Thyroid gland (tissue), 4 donors: ENCODE measurements at places on chromosomes 5 and 9. TPM values are rescaled to one million over a fixed set of nuclear protein-coding genes. Genes with fewer than 3 reads are reported as not detected.

The CLIC3 gene
- 296 TPM for total RNA-seq

The PTGS1 gene
- 2.3 TPM for total RNA-seq

The CDX1 gene
- total RNA-seq = not detected

The FAM151B gene
- total RNA-seq = 8.1 TPM

The PCDHA10 gene
- total RNA-seq = 7.5 TPM

The TNC gene
- total RNA-seq = 7.5 TPM

The EMB gene
- total RNA-seq = 54.8 TPM

The DBH gene
- total RNA-seq = 0.11 TPM

The SOX30 gene
- total RNA-seq = not detected

The FRMD3 gene
- 17.4 TPM for total RNA-seq

The LRRTM2 gene
- total RNA-seq = 1.0 TPM

The SLC36A2 gene
- not detected for total RNA-seq

DNA sequence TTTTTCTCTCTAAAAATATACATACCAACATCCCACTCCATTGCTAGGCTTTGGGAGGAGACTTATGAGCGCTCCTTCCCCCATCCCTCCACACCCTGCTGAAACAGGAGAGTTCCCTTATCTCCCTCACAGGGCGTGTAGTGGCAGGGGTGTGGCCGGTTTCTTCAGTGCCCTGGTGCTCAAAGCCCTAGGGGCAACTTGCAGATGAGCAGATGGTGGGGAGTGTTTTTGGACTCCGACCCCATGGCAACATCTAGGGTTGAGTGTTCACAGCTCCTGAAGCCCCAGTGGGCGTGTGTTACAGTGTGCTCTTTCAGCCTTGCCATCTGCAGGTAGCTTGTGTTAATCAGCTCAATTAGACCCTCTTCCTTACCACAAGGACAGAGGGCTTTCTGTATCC lies 409.5 kb downstream of the MAT2B start:
- no peaks in the 10 kb centered on the region for H3K4me1 ChIP-seq
- no peak overlapping the region for H3K4me3 ChIP-seq

DNA sequence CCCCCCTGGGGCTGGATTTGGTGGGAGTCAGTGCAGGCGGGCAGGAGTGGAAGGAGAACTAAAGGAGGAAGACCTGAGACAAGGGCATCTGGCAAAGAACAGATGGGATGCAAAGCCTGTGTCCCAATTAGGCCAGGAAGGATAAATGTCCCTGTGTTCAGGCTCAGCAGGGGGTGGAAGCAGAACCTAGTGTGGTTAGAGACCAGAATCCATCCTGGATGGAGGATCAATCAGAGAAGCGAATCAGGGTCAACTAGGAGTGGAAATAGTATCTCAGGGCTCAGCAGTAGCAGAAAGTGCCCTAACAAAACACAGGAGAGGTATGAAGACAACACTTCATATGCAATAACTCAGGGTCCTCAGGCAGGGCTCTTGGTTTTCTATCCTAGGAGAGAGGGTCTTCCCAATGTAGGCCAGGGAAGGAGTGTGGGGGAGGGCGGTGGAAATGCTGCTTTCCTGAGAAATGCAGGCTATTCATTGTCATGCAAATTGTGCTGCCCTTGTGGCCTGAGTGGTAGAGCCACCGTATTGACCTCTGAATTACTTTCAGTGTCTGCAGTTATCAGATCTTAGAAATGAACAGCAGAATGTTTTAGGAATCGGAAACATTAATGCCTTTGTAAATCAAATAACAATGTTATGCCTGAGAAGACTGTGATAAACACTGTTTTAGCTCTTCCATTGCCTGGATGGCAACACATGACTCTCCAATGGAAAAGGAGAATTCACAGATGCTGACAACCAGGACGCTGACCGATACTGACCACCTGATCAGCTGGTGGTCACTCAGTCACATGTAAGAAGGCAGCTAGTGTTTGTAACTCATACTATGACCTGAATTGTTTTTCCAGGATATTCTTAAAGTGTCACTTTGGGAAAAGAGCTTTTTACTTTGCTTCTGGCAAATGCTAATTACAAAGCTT lies 323.6 kb downstream of the SEMA5A start:
- H3K27ac ChIP-seq = no peak overlapping the region
- no peaks in the 10 kb centered on the region for H3K36me3 ChIP-seq
- no peaks in the 10 kb centered on the region for H3K4me1 ChIP-seq
- no peak overlapping the region for H3K4me3 ChIP-seq

- H3K36me3 ChIP-seq = no peaks in the 10 kb centered on the region
- H3K4me1 ChIP-seq = no peaks in the 10 kb centered on the region
- H3K4me3 ChIP-seq = no peak overlapping the region
- no peak for DNase-seq
- no peaks in the 10 kb centered on the region for H3K27me3 ChIP-seq
- no peak overlapping the region for H3K27ac ChIP-seq
These were observed 138.8 kb downstream of the PIK3R1 start for GRCh38 chr5:68354315-68354714.

DNA sequence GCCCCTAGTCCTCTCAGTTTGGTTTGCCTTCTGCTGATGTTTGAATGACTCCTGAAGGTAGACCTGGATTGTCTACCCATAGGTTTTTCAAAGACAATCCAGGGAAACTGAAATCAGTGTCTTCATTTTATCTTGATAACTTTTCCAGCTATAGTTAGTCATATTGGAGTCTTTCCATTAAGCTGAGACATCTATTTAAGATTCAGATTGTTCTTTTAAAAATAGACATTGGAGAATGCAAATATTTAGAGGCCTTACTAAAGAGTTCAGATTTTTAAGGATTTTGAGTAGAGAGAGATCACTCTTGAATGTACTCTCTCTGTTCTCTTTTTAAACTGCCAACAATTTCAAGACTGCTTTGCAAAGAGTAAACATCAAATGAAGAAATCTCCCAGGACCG lies 69.1 kb downstream of the GDNF start:
- H3K4me1 ChIP-seq = no peaks in the 10 kb centered on the region
- no peak for DNase-seq
- no peaks in the 10 kb centered on the region for H3K36me3 ChIP-seq
- H3K4me3 ChIP-seq = no peak overlapping the region

- no peak overlapping the region for H3K4me3 ChIP-seq
- H3K4me1 ChIP-seq = no peaks in the 10 kb centered on the region
- no peaks in the 10 kb centered on the region for H3K27me3 ChIP-seq
These were observed 284.0 kb upstream of the IRX2 start for GRCh38 chr5:3035452-3035851.

GRCh38 chr5:126481243-126481642 lies 58.0 kb downstream of the GRAMD2B start:
- no peak overlapping the region for H3K4me3 ChIP-seq
- peak overlapping the region; percentile 65 for H3K27ac ChIP-seq
- DNase-seq = no peak
- H3K36me3 ChIP-seq = peaks cover 47% of the 10 kb centered on the region

DNA sequence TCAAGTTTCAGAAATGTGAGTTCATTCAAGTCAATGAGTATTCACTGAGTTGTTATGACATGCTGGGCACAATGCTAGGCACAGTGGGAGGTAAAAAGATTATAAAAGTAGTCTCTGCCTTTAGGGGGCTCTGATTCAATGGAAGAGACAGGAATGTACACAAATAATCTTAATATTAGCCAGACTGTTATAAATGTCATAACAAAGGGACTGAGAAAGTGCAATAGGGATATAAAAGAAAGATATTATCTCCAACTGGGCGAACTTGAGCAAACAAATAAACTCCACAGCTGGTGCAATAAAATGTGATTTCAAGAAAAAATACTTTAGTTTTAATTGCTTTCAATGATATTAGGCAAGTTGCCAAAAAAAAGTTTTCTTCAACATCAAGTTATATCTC lies 755.2 kb downstream of the BRINP1 start:
- H3K36me3 ChIP-seq = no peaks in the 10 kb centered on the region
- H3K27ac ChIP-seq = no peak overlapping the region
- no peaks in the 10 kb centered on the region for H3K27me3 ChIP-seq
- no peaks in the 10 kb centered on the region for H3K4me1 ChIP-seq

GRCh38 chr5:161396171-161396570 lies 150.4 kb downstream of the GABRB2 start:
- no peak overlapping the region for H3K27ac ChIP-seq
- no peaks in the 10 kb centered on the region for H3K27me3 ChIP-seq
- H3K36me3 ChIP-seq = no peaks in the 10 kb centered on the region
- H3K4me1 ChIP-seq = peaks cover 20% of the 10 kb centered on the region
- DNase-seq = no peak

GRCh38 chr5:118321081-118321480 lies 667.3 kb downstream of the DTWD2 start:
- no peak for DNase-seq
- no peaks in the 10 kb centered on the region for H3K36me3 ChIP-seq
- no peak overlapping the region for H3K4me3 ChIP-seq
- H3K27me3 ChIP-seq = no peaks in the 10 kb centered on the region

DNA sequence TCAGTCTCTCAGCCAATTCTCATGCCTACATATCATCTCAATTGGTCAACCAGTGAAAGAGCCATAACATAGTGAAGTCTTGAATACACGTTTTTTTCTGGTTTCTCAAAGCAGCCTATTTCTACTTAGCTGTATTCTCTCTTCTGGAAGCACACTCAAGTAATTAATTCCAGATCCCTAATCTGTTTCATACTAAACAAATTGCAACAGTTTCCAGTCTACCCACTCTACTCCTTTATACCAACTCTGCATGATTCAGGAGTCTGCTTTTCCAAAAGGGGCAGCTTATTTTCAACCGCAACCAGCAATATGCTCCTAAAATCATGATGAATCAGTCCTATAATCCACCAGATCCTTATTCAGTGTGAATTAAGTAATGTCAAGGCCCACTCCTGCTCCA lies 211.7 kb downstream of the TLE1 start:
- DNase-seq = no peak
- H3K4me1 ChIP-seq = no peaks in the 10 kb centered on the region
- H3K4me3 ChIP-seq = no peak overlapping the region

- no peaks in the 10 kb centered on the region for H3K4me1 ChIP-seq
- H3K27ac ChIP-seq = no peak overlapping the region
- H3K27me3 ChIP-seq = no peaks in the 10 kb centered on the region
- no peak for DNase-seq
- H3K36me3 ChIP-seq = no peaks in the 10 kb centered on the region
- no peak overlapping the region for H3K4me3 ChIP-seq
These were observed 313.4 kb upstream of the SLC30A5 start for GRCh38 chr5:68780299-68780955.

DNA sequence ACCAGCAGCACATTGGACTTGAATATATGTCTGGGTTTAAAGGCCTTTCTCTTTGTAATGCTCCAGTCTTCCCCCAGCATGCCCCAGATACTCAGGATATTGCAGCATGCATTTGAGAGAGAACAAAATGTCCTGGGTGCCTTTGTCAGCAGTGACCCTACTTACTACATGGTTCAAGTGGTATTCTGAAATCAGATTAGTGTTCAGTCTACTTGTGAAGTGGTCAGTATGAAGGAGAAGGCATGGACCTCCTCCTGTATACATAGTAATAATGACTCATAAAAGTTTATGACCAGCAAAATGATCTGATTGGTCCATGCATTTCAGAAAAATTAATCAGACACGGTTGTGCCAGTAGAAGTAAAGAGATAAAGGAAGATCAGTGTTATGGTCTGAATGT lies 25.4 kb downstream of the GPR21 start:
- H3K36me3 ChIP-seq = no peaks in the 10 kb centered on the region
- no peaks in the 10 kb centered on the region for H3K27me3 ChIP-seq
- no peak overlapping the region for H3K4me3 ChIP-seq
- DNase-seq = peak; percentile 73
- peak overlapping the region; percentile 86 for H3K27ac ChIP-seq

DNA sequence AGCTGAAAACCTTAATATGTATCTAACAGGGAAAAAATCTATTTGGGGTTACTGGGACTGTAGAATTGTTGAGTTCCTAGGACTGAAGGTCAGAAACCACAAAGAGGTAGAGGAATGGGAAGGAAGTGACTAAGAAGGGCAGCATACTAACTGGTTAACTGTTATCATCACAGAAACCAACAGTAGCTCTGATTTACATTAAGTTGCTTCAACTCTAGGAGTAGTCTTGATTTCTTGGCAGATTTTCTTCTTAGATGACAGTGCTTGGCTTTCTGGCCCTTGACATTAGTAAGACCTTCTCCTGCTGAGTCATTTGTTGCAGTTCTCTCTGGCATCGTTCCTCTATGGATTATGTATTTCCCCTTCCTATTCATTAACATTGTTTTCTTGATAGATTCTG lies 116.1 kb upstream of the RASA1 start:
- H3K4me1 ChIP-seq = no peaks in the 10 kb centered on the region
- no peak overlapping the region for H3K4me3 ChIP-seq
- no peak for DNase-seq
- no peak overlapping the region for H3K27ac ChIP-seq
- no peaks in the 10 kb centered on the region for H3K36me3 ChIP-seq

DNA sequence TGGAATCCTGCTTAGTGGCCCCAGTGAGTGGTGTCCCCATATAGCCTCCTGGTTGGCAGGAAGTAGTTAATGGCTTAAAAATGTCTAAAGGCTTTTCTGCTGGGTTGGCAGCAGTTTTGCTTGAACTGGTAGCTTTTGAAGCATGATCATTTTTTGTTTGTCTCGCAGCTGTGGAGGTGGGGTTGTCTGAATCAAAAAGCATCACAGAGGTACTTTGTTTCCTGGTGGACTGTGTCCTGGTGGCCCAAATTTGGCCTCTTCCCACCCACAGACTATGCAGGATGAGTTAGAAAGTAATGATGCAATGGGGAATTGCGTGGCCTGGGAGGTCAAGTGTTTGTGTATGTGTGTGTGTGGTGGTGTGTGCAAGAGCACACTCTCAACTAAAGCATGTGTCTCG lies 322.7 kb downstream of the ARHGEF28 start:
- no peaks in the 10 kb centered on the region for H3K36me3 ChIP-seq
- H3K4me1 ChIP-seq = peaks cover 25% of the 10 kb centered on the region
- no peaks in the 10 kb centered on the region for H3K27me3 ChIP-seq
- no peak overlapping the region for H3K27ac ChIP-seq
- H3K4me3 ChIP-seq = no peak overlapping the region
- peak; percentile 13 for DNase-seq

DNA sequence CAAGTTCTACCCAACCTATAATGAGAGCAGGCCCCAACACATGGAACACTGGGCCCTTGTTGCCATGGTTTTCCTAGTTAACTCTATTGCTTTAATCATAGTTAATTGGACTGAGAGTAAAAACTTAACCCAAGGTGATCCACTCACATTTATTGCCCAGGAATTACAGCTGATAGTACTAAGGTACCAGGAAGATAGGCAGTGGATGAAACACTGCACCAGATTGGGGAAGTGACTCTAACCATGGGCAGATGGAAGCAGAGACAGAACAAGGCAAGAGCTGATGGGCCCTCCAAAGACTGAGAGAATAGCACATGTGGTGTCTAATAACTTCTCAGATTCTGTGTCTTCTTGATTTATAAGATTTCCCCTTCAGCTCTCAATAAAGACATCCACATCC lies 145.7 kb upstream of the TRIM32 start:
- H3K4me3 ChIP-seq = no peak overlapping the region
- no peaks in the 10 kb centered on the region for H3K27me3 ChIP-seq
- no peak overlapping the region for H3K27ac ChIP-seq
- DNase-seq = no peak
- H3K36me3 ChIP-seq = no peaks in the 10 kb centered on the region
- no peaks in the 10 kb centered on the region for H3K4me1 ChIP-seq

DNA sequence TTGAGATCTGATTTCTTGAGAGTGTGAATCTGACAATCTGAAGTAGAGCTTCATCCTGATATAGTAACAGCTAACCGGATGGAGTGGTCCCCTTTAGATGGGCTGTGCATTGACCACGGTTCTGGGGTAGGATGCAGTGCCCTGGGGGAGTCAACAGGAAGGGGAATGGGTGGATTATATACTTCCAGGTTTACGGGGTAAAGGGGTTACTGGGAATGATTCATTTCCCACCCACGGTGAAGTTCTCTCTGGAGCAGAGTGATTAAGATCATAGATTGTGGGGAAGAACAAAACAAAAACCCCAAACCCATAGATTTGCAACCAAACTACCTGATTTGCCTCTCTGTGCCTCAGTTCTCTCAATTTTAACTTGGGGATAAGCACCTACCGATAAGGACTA lies 1.5 kb upstream of the B4GALT7 start:
- peaks cover 31% of the 10 kb centered on the region for H3K36me3 ChIP-seq
- no peak overlapping the region for H3K27ac ChIP-seq
- no peak for DNase-seq
- H3K4me3 ChIP-seq = no peak overlapping the region
